Pancreas (tissue), 10 donors: ENCODE measurements at places on chromosomes 6 and 20.

GRCh38 chr6:89679215-89680120 is 40.9 kb upstream of the LYRM2 start:
- no peak for DNase-seq

DNA sequence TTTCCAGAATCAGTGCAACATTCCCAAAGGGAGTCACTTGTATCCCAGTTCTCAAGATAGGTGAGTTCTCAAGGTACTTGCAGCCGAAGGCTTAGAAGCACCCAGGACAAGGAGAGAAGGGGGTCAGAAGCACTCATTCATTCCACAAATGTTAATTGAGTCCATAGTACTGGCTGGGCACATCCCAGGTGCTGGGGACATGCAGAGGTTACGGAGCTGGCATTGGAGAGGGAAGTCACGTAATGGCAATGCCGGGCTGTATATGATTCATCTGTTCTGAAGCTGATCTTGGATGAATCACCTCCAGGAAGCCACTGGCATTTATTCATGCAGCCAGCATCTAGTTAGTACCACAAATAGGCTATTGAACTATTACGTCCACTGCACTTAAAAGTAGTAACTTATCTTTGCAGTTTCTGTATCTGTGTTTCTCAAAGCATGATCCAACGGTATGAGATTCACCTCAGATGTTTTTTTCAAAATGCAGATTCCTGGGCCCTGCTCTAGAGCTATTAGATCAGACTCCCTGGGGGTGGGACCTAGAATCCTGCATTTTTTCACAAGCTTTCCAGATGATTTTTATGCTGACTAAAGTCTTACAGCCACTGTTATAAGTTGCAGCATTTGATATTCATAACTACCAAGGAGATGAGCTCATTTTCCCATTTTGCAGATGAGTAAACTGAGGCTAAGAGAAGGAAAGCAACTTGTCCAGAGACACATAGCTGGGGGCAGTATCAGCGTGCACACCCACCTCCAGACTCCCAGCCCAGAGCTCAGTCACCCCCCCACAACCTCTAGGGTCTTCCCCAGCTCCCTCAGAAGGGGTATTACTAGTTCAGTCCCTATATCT is 44.1 kb upstream of the ID1 start:
- no peak for DNase-seq

DNA sequence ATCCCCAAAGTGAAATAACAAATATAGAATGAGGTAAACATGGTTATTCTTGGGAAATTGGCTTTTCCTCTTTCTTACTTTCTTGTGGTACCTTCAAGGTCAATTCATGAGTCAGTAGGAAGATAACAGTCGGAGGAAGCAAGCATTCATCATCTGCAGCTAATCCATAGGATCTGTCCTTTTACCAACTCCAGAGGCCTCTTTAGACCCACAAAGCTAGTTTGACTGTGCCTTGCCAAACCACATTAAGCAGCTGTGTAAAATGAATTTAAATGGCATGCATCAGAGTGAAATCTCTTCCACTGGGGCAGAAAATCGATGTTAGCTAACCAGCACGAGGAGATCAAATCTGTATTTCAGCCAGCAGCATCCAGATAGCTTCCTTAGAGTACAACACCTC is 171.3 kb downstream of the TMEM242 start:
- no peak for DNase-seq

GRCh38 chr20:62837790-62838127 is 20.9 kb downstream of the COL9A3 start:
- no peak for DNase-seq

- DNase-seq, result no peak
These were observed 156.2 kb downstream of the BCAS1 start for GRCh38 chr20:53914091-53914780.
